ENCODE measurements at places on chromosomes 2 and 18. TPM values are rescaled to one million over a fixed set of nuclear protein-coding genes. Genes with fewer than 3 reads are reported as not detected.

The BMP10 gene
- polyA plus RNA-seq, result not detected

The SESTD1 gene
- 25.3 TPM for polyA plus RNA-seq

The SNTG2 gene
- not detected for polyA plus RNA-seq

The CD8B2 gene
- polyA plus RNA-seq, result not detected

The AQP12B gene
- not detected for polyA plus RNA-seq

The PDE6D gene
- 54.6 TPM for polyA plus RNA-seq

The KIF5C gene
- polyA plus RNA-seq, result not detected

The HOXD4 gene
- not detected for polyA plus RNA-seq

The TUBA3E gene
- polyA plus RNA-seq, result not detected

The SEMA4C gene
- polyA plus RNA-seq, result 0.08 TPM

The UGT1A5 gene
- polyA plus RNA-seq, result not detected

The UPP2 gene
- not detected for polyA plus RNA-seq

The DOK6 gene
- polyA plus RNA-seq, result not detected

- no peaks in the 10 kb centered on the region for H3K4me1 ChIP-seq
- no peak overlapping the region for H3K4me3 ChIP-seq
- no peaks in the 10 kb centered on the region for H3K27me3 ChIP-seq
- DNase-seq, result no peak
These were observed 1791.6 kb downstream of the SUCLG1 start for GRCh38 chr2:82667491-82667890.

GRCh38 chr18:8468921-8469335 is 140.3 kb upstream of the RAB12 start:
- H3K4me1 ChIP-seq, result no peaks in the 10 kb centered on the region
- DNase-seq, result no peak
- H3K36me3 ChIP-seq, result no peaks in the 10 kb centered on the region
- no peak overlapping the region for H3K4me3 ChIP-seq

- peaks cover 64% of the 10 kb centered on the region for H3K36me3 ChIP-seq
- H3K27me3 ChIP-seq, result no peaks in the 10 kb centered on the region
- peak overlapping the region; percentile 81 for H3K4me3 ChIP-seq
- peak overlapping the region; percentile 46 for H3K27ac ChIP-seq
These were observed 2.8 kb downstream of the STAT1 start for GRCh38 chr2:191010887-191011885.

DNA sequence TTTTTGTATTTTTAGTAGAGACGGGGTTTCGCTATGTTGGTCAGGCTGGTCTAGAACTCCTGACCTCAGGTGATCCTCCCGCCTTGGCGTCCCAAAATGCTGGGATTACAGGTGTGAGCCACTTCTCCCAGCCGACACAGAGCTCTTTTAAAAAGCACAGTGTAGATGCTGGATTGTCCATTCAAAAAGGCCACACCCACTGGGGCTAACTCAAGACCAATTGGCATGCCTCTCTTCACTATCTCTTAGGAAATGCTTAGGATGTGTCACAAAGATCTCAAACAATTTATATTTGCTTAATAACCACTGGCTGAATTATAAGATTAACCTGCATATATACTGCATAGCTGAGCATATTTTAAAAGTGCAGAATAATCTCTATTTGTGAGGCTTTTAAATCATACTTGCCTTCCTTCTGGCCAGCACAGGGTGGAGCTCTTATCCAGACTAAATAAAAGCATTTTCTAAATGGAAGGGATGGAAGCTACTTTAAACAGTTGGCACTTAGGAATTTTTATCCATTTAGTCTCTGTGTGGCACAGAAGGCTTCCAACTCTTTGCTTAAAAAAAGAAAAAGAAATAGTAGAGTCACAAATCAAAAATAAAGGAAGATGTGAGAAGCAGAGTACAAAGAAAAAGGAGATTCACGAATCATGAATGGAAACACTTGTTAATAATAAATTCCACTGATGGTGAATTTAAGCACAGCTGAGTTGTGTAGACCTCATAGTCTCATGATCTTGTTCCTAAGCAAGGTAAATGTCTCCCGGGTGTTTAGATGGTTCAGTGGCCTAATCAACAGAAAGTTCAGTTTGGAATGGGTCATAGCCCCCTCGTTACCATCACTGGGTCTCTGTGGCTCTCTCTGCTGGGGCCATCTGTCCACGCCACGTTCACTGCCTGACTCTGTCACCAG is 22.4 kb downstream of the CRYGD start:
- H3K36me3 ChIP-seq, result no peaks in the 10 kb centered on the region
- no peak overlapping the region for H3K27ac ChIP-seq
- DNase-seq, result no peak
- no peaks in the 10 kb centered on the region for H3K4me1 ChIP-seq
- no peak overlapping the region for H3K4me3 ChIP-seq
- H3K27me3 ChIP-seq, result no peaks in the 10 kb centered on the region

- no peaks in the 10 kb centered on the region for H3K27me3 ChIP-seq
- no peaks in the 10 kb centered on the region for H3K4me1 ChIP-seq
- no peak overlapping the region for H3K4me3 ChIP-seq
- no peaks in the 10 kb centered on the region for H3K36me3 ChIP-seq
- no peak for DNase-seq
These were observed 480.1 kb upstream of the TCF4 start for GRCh38 chr18:56067969-56068671.

GRCh38 chr18:37414816-37415215 is 150.8 kb downstream of the CELF4 start:
- H3K27ac ChIP-seq, result no peak overlapping the region
- no peaks in the 10 kb centered on the region for H3K36me3 ChIP-seq
- H3K4me3 ChIP-seq, result no peak overlapping the region
- H3K4me1 ChIP-seq, result no peaks in the 10 kb centered on the region

GRCh38 chr2:181467966-181468707 is 11.0 kb downstream of the ITGA4 start:
- peaks cover 15% of the 10 kb centered on the region for H3K36me3 ChIP-seq
- DNase-seq, result no peak
- H3K27ac ChIP-seq, result no peak overlapping the region
- H3K4me1 ChIP-seq, result peaks cover 10% of the 10 kb centered on the region
- no peaks in the 10 kb centered on the region for H3K27me3 ChIP-seq

- DNase-seq, result no peak
- H3K36me3 ChIP-seq, result no peaks in the 10 kb centered on the region
- no peaks in the 10 kb centered on the region for H3K4me1 ChIP-seq
- no peak overlapping the region for H3K27ac ChIP-seq
- H3K4me3 ChIP-seq, result no peak overlapping the region
These were observed 61.4 kb downstream of the MTCL1 start for GRCh38 chr18:8766559-8767293.

DNA sequence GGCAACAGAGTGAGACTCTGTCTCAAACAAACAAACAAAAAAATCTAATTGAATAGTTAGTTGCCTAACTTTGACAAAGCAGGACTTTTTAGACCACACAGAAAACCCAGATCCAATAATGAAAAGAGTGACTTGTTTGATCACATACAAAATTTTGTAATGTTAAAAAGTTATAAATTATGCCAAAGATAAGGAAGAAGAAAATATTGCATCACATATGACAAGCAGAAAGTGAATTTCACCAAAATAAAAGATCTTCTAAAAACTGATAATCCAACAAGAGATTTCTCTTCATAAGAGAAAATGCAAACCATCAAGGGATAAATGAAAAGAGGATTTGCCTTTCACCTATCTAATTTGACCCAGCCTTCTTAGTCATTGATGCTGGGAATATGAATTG is 2.8 kb upstream of the RMP24 start:
- no peaks in the 10 kb centered on the region for H3K27me3 ChIP-seq
- peaks cover 7% of the 10 kb centered on the region for H3K36me3 ChIP-seq
- no peak for DNase-seq
- peaks cover 41% of the 10 kb centered on the region for H3K4me1 ChIP-seq
- H3K4me3 ChIP-seq, result no peak overlapping the region
- no peak overlapping the region for H3K27ac ChIP-seq

GRCh38 chr2:24973812-24974211 is 2.1 kb upstream of the DNAJC27 start:
- H3K27me3 ChIP-seq, result no peaks in the 10 kb centered on the region
- H3K27ac ChIP-seq, result no peak overlapping the region
- H3K36me3 ChIP-seq, result no peaks in the 10 kb centered on the region
- no peak overlapping the region for H3K4me3 ChIP-seq
- H3K4me1 ChIP-seq, result peaks cover 26% of the 10 kb centered on the region

- H3K4me3 ChIP-seq, result no peak overlapping the region
- H3K27me3 ChIP-seq, result no peaks in the 10 kb centered on the region
- H3K4me1 ChIP-seq, result no peaks in the 10 kb centered on the region
- no peak for DNase-seq
- H3K36me3 ChIP-seq, result no peaks in the 10 kb centered on the region
- H3K27ac ChIP-seq, result no peak overlapping the region
These were observed 1474.0 kb upstream of the ACVR2A start for GRCh38 chr2:146370826-146371225.

DNA sequence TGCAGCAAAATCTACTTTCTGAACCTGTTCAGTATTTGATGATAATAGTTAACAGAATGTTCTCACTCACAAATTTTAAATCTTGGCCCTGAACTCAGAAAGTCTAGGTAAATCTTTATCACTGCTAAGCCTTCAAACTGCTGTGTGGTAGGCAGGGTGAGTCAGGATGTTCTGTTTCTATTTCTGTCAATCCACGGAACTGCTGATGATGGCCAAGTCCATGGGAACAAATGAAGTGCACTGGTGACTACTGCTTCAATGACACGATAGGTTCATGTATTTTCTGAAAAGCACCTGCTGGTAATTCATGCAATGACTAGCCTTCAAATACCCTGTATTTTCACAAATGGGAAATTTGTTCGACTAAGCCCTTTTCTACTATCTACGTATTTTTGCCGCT is 14.2 kb downstream of the NIFK start:
- H3K4me3 ChIP-seq, result no peak overlapping the region
- H3K27ac ChIP-seq, result no peak overlapping the region
- DNase-seq, result no peak
- no peaks in the 10 kb centered on the region for H3K27me3 ChIP-seq
- H3K4me1 ChIP-seq, result peaks cover 6% of the 10 kb centered on the region
- peaks cover 9% of the 10 kb centered on the region for H3K36me3 ChIP-seq

GRCh38 chr2:175017618-175018414 is 12.6 kb upstream of the CHN1 start:
- H3K4me3 ChIP-seq, result no peak overlapping the region
- no peaks in the 10 kb centered on the region for H3K4me1 ChIP-seq
- no peaks in the 10 kb centered on the region for H3K36me3 ChIP-seq
- H3K27me3 ChIP-seq, result no peaks in the 10 kb centered on the region

DNA sequence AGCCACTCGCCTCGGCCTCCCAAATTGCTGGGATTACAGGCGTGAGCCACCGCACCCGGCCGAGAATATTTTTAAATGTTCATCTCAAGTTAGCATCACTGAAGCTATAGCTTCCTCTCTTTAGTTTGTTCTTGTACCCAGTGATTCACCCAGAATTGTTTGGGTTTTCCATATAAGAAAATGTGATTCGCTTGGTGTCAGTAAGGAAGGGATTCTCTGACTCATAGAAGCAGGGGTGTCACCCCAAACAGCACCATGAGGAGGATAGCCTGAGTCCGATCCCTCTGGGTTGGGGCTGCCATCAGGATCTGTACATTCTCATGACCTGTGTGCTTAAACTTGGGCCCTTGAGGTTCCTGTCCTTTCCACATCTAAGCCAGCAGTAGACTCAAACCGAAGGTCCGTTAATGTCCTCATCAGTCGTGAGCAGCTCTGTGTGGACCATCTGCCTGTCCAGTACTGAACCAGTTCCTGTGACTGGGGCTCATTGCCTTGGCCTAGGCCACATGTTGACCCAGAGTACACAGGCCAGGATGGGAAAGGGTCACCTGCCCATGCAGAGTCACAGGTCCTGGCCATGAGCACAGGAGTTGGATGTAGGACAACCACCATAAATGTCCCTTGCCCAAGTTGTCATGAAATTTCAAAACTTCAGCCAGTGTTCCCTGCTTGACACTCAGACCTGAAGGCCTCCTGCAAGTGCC is 311.9 kb downstream of the GBX2 start:
- DNase-seq, result no peak
- H3K4me3 ChIP-seq, result no peak overlapping the region
- no peaks in the 10 kb centered on the region for H3K27me3 ChIP-seq
- H3K4me1 ChIP-seq, result no peaks in the 10 kb centered on the region

DNA sequence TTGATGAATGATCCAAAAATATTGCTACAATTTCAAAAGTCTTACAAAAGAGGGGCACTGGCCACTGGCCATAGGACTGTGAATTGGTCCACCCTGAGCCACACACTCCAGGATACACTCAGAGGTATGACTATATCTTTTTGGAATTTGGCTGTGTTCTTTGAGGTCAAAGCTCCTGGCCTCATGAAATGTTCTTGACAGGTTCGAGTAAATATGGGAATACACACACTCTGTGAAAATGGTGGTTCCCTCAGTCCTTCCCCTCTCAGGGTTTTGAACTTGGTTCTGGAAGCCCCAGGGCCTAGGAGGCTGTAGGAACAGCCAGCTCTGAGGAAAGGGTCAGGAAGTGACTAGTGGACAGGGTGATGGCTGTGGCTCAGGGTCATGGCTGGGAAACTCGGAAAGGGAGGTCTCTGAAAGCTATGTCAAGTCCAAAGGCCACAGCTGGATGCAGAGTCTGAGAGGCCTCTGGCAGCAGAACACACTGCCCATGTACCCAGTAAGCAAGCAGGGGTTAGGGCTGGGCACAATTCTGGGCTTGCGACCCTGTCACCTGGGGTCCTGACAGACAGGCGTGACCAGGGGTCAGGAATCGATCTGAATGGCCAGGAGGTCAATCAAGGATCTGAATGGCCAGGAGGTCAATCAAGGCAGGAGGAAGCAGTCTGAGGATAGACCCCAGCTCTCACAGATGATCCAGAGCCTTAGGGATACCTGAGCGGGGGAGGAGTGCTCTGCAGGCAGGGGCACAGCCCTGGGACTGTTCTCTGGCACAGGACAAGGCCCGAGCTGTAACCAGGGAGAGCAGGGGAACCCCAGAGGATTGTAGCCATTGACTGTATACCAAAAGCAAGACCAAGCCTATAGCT is 223.4 kb upstream of the SMAD2 start:
- DNase-seq, result no peak
- no peak overlapping the region for H3K27ac ChIP-seq
- peaks cover 5% of the 10 kb centered on the region for H3K4me1 ChIP-seq
- no peaks in the 10 kb centered on the region for H3K27me3 ChIP-seq

GRCh38 chr2:98058191-98058975 is 28.6 kb upstream of the VWA3B start:
- no peak for DNase-seq
- peaks cover 2% of the 10 kb centered on the region for H3K27me3 ChIP-seq
- H3K4me1 ChIP-seq, result no peaks in the 10 kb centered on the region
- no peaks in the 10 kb centered on the region for H3K36me3 ChIP-seq
- no peak overlapping the region for H3K4me3 ChIP-seq

DNA sequence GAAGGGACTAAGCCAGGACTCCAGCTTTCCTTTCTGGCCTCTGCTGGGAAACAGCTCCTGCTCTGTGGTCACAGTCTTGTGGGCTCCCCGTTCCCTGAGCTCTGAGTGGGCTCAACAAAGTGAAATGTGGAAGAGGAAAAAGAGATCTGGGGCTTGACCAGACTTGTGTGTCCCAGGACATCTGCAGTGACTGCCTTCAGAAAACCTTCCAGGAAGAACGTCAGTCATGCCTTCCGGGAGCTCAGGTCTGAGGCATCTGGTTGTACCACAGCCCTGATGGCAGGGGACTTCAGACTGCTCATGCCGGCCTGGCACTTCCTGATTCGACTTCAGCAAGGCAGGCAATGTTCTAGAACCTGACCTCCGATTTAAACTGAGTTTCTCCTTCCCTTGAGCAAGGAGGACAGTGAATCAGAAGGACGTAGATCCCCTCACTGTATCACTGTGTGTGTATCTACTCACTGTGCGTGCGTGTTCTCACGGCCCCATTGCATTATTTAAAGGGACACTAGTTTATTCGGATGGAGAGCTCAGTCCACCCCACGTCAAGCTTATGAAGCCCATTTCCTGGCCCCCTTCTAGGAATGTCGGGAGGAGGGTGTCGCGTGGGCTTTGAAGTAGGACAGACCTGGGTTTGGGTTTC is 548 bp upstream of the FBLN7 start:
- H3K36me3 ChIP-seq, result no peaks in the 10 kb centered on the region
- peak; percentile 29 for DNase-seq
- peaks cover 24% of the 10 kb centered on the region for H3K27me3 ChIP-seq
- no peak overlapping the region for H3K27ac ChIP-seq
